Fibroblast of skin of left biceps (primary cell): ENCODE measurements at places on chromosomes 1 and 21.

- peak; percentile 6 for DNase-seq
Observed at GRCh38 chr1:207579436-207579799, 65.5 kb upstream of the CR1L start.

- DNase-seq, result no peak
Observed at GRCh38 chr1:107575226-107575625, 389.8 kb downstream of the VAV3 start.

DNA sequence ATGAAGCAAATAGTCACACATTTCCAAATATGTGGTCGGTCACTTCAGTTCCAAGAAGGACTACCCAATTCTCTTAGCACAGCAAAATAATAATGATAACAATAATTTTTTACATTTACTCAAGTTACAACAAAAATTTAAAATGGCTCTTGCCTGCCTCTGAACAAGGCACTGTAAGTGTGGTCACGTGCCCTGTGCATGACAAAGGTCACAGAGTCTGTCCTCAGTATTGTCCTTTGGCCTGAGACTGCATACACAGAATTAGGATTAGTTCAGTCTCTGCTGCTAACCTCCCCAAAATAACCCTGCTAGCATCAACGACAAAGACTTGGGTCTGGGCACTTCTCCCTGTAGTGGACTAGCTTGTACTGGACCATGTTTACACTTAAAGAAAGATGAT lies 297.1 kb upstream of the DUSP10 start:
- DNase-seq, result no peak

DNA sequence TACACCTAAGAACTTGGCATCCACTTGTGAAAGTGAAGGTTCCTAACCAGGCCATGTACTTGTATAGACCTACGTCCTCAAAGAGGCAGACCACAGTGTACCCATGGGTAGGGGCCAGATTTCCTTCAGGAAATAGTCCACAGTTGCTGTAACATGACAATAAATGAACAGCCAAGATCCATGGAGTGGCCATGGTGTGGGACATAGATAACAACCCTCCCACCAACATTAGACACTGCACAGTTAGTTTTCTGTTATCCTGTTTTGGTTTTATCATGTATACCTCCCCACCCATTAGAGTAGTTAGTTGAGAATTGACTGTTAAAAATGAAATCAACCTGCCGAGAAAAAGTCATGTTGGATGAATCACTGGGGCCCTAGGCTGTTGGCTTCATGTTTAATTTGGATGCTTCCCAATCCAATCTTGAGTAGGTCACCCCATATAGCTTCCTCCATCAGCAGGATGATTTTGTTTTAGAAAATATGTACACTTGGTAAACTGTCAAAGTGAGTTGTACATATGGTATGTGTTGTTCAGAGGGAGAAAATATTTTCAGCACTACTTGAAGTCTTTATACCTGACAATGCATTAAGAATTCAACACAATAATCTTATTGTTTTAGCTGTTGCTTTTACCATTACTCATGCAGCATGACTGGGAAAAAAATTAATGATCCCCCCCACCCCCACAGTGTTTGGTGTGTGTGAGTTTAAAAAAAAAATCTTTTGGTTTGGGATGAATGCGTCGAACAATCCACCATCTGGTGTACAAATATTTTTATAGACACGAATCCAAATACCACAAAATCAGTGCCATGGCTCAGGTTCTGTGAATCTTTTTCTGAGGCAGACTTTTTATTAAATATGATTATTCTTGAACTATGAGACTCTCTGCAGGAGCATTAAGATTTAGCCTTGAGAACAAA lies 88.3 kb upstream of the ARHGAP29 start:
- peak; percentile 99 for DNase-seq

DNA sequence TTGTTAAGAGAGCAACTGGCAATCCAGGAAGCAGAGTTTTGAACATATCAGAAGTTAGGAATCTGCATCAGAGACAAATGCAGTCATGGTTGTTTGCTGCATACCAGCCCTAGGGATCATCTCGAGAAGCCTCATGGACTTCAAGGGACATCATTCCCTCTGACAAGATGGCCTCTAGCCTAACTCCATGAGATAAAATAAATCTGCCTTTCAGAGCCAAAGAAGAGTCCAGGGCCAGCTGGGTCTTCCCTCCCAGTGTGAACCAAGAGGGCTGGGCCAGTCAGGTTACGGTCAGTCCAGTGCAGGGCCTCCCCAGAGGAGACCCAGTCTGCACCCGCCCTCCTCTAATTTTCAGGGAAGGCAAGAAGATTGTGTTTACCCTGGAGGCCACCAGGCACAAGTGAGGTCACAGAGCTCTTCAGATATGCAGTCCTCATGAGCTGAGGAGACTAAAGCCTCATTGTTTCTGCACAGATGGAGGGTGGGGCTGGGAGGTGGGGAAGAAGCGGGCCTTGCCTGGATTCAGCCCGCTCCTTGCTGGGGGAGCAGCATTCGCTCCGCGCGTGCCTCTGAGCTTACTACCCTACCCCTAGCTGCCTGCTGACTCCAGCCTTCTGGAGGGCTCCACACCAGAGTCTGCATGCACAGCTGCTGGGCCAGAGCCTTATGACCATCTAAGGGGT lies 52.8 kb downstream of the CAPN2 start:
- DNase-seq, result no peak

- DNase-seq, result no peak
Observed at GRCh38 chr1:2198571-2198970, 4.0 kb upstream of the FAAP20 start.

- DNase-seq, result no peak
Observed at GRCh38 chr1:170194451-170194850, 48.7 kb downstream of the NTMT2 start.

DNA sequence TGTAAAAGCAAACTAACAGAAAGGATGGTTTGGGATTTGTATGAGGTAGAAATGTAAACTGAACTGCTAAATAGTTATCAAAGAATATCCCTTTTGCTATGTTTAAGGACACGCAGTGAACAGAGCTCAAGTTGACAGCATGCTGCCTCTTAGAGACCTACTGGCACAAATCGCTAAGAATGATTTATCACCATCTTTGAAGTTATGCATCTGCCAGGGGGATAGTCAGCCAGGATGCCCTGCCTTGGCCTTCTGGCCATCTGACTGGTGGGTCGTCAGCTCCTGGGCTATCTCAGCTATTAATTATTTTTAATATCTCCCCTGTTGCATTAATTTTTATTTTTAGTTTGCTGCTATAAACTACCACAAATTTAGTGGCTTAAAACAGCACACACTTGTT lies 334.8 kb upstream of the KAZN start:
- no peak for DNase-seq

DNA sequence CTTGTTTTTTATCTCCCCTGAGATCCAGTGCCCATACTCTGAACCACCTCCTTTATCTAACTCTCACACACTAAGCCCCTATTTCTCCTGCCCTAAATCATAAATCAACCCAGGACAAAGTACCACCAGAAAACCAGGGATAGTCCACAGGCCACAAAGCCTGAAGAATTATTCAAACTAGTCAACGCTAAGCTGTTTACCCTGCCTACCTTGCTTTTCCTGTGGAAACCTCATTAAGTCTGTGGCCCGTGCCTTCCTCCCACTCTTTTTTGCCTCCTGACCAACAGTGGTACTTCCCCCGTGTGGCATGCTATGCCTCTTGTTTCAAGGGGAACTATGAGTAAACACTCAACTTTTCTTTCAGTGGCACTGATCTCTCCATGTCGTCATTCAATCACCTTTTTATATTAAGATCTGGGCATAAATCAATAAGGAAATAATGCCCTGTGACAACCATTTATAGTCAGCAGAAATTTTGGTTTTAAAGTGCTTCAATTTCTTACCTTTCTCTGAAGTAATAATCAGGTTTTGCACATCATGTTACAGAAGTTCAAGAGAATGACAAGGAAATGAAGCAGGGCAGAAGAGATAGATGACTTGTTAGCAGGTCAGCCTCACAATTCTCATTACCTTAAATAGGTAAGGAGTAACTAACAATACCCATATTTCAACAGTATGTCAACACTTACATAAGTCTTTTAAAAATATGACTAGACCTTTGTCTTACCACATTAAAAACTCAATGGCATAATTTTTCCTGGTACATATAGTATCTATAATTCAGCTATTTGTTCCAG lies 32.1 kb downstream of the EYA3 start:
- no peak for DNase-seq

GRCh38 chr1:157086299-157086698 lies 13.3 kb downstream of the ETV3L start:
- DNase-seq, result no peak

GRCh38 chr1:19138958-19139581 lies 71.0 kb downstream of the UBR4 start:
- no peak for DNase-seq

GRCh38 chr21:30714456-30714855 lies 4.1 kb downstream of the KRTAP21-3 start:
- no peak for DNase-seq

GRCh38 chr1:58057826-58058225 lies 488.7 kb downstream of the OMA1 start:
- DNase-seq, result no peak

GRCh38 chr1:53603431-53603830 lies 135.5 kb downstream of the GLIS1 start:
- DNase-seq, result no peak

DNA sequence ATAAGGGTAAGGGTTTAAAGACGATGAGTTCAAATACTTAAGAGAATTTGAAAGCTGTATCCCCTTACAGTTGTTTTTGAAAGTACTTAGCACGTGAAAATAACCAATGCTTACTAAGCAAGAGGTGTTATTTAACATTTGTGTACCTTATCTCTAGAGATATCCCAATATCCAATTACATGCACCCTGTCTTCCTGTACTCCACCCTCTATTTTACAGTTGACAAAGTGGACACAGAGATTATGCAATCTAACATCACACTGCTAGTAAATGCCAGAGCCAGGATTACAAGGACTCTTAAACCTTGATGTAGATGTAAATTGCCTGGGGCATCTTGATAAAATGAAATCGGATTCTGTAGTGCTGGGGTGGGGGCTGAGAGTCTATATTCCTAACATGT lies 72.0 kb downstream of the GDAP2 start:
- DNase-seq, result no peak

GRCh38 chr21:25494804-25495203 lies 112.5 kb downstream of the MRPL39 start:
- DNase-seq, result no peak

DNA sequence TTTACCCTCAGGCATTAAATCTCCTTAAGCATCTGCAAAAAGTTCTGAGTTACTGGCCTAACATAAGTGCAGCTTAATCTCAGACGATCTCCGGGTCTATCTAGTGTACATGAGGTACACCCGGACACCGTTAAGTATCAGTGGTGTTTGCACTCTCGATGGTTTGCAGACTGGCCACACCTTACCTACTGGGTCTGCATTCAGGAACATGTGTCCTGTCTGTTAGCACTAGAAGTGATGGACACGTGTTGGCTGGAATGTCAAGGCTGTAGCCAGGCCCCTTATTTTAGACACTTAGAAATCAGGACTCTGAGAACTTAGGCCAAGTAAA lies 783 bp upstream of the AGL start:
- DNase-seq, result no peak

GRCh38 chr1:29342351-29342750 lies 106.0 kb downstream of the PTPRU start:
- no peak for DNase-seq

GRCh38 chr1:115317101-115318012 lies 20.7 kb downstream of the NGF start:
- DNase-seq, result no peak

DNA sequence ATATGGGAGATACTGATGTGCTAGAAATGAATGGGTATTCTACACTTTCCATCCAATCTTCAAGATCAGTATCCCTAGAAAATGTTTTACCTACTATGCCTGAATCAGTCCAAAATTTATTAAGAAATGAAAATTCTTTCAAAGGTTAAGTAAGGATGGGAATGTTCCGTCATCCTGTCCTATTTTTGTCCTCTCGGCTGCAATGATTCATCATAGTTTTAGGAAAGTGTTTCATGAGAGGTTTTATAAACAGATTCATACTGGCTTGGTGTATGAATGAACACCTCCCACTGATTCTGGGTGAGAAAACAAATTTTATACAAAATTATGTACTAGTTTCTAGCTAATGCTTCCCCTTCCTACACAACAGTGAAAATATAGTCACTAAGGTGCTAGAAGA lies 504.6 kb upstream of the NR5A2 start:
- no peak for DNase-seq

DNA sequence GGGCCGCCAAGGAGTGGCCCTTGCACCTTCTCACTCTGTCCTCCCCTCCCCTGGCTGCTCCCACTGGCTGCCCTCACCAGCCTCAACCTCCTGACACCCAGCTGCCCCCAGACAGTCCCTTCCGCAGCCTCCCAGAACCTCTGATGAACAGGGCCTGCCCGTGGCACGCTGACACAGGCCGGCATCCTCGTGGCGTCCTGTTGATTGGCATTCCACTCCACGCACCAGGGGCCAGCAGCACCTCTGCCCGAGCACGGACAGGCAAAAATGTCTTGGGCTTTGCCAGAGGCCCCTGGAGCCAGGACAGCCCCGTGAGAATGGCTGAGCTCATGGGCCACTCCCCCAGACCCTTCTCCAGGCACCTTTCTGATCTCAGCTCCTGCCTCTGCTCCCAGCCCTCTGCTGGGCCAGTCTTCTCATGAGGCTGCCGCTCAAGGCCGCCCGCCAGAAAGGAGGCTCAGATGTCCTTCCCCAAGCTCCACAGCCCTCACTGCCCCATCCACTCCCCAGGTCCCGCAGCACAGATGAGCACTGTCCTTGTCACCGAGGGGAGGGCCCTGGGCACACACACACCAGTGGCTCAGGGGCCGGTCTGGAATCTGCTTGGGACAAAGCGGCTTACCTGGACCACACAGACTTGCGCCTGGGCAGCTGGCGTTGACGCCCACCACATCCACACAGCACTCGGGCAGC lies 15.8 kb upstream of the RNF223 start:
- DNase-seq, result no peak

GRCh38 chr1:16420424-16421118 lies 16.7 kb downstream of the SPATA21 start:
- DNase-seq, result no peak

- no peak for DNase-seq
Observed at GRCh38 chr1:231611111-231611510, 15.5 kb upstream of the DISC1 start.

GRCh38 chr21:42021371-42022090 lies 11.4 kb upstream of the ZBTB21 start:
- no peak for DNase-seq

DNA sequence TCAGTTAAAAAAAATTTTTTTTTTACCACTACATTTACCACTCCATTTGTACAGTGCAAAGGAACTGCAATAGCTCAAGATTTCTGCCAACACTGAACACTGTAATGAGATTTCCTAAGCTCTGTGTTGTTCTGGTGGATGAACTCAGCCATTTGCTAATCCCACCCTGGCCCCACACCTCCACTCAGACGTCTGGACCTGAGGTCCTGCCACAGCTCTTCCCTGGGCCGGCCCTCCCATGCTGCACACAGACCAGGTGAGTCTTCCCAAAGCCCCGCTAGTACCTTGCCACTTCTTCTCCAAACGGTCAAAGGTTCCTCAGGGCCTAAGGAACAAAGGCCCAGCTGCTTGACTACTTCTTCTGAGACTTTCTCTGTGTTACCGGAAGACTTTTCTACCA lies 56.4 kb downstream of the SLC45A1 start:
- no peak for DNase-seq

DNA sequence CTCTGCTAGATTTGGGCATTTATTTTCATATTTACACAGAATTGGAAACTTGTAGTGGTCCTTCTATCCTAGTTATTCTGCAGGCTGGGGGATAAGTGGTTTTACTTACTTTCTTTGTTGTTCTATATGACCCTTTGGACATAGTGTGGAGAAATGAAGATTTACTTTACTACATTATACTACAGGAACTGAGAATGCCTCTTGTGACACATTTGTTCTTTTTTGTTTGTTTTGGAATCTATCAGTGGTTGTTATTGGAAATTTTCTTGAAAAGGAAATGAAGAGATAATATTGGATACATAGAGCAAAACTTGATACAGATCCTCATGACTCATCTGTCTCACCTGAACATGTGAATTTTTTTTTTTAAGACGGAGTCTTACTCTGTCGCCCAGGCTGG lies 146.1 kb upstream of the DPYD start:
- DNase-seq, result no peak
